Endothelial cell of umbilical vein (primary cell): ENCODE measurements at places on chromosomes 6 and 20. TPM values are rescaled to one million over a fixed set of nuclear protein-coding genes. Genes with fewer than 3 reads are reported as not detected.

GRCh38 chr6:52216932-52217575 is 27.2 kb downstream of the IL17F start:
- no peak for DNase-seq

Gene EDN1
- polyA plus RNA-seq, result 492 and 498 TPM in 2 replicates

GRCh38 chr20:11108102-11108810 is 434.5 kb upstream of the JAG1 start:
- DNase-seq, result peak; percentile 31

DNA sequence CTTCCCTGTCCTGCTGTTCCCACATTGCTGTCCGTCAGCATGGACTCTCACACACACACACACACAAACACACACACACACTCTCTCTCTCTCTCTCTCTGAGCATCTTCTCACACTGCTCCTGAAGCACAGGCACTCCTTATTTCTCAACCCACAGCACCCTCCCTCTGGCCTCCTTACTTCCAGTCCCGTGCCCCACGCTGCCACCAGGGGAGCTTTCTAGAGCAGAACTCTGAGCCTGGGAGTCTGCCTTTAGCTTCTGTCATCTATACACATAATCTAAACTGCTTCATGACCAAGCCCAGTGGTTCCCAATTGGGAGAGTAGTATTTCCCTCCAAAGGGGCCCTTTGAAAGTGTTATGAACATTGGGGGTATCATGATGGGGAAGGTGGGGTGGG is 29.1 kb downstream of the HECA start:
- DNase-seq, result no peak

Gene ERVFRD-1
- not detected in 2 replicates for polyA plus RNA-seq

Gene RALGAPB
- 10.8 and 12.8 TPM in 2 replicates for polyA plus RNA-seq

DNA sequence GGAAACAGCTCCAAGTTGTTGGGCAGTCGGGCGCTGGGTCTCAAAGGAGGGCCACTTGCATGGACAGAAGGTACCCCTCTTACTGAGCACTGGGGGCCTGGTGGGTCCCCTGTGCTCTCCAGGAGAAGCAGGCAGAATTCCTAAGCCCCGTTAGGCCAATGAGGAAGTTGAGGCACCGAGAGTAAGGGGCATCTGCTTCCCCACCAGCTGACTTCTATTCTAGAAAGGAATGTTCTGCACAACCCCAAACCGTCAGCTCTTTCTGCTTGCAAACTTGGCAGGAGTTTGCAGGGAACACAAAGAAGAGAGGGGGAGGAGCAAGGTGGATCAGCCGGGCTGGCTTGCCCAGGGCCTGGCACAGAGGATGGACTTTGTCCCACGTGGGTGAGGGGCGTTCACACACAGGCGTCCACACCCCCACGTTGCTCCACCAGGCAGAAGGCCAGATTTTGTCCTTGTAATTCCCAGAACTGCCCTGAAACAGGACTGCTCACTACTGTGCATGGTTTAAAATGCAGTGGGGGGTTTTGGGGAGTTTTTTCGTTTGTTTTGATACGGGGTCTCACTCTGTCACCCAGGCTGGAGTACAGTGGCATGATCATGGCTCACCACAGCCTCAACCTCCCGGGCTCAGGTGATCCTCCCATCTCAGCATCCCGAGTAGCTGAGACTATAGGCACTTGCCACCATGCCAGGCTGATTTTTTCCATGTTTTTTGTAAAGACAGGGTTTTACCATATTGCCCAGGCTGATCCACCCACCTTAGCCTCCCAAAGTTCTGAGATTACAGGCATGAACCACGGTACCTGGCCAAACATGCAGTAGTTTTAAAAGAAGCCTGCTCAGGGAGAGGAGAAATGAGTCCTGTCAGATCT is 93.3 kb downstream of the SNX5 start:
- peak; percentile 36 for DNase-seq

Gene MTCH1
- 206 and 228 TPM in 2 replicates for polyA plus RNA-seq

- DNase-seq, result peak; percentile 21
Observed at GRCh38 chr20:7650086-7650879, 290.0 kb downstream of the HAO1 start.

GRCh38 chr6:35181308-35181932 is 32.3 kb upstream of the SCUBE3 start:
- no peak for DNase-seq

Gene DEFB127
- polyA plus RNA-seq, result not detected in 2 replicates

GRCh38 chr6:119234941-119235340 is 114.6 kb downstream of the MAN1A1 start:
- DNase-seq, result no peak

DNA sequence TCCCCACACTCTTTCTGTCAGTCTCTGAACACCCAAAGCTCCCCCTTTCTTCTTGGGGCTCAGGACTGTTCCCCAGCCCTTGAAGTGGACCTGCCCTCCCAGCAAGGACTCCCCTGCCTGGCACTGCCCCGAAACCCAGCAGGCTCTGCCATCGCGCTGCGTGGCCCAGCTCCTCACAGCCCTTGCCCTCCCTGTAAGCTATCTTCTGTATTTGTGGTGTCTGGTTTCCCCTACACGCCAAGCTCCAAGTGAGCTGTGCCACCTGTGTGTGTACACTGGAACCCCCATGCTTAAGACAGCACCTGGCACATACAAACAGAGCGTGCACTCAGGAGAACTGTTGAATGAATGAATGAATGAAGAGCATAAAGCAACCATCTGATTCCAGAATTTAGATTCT is 57.7 kb downstream of the TMEM242 start:
- DNase-seq, result no peak

DNA sequence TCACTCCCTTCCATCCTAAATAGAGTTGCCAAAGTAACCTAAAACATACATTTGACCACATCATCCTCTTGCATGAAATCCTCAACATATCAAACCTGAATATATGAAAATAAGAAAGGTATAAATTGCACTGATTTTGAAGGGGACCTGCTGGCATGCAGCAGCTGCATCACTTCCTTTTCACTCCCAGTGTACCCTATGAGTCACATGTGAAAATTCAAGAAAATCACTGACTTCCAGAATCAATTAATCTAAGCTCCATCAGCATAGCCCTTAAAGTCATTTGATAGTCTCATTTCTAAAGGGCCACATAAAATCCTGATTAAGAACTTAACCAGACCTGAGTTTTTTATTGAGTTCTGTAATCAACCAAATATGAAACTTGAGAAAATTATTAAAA is 24.3 kb downstream of the SNX14 start:
- peak; percentile 55 for DNase-seq

Gene MTG2
- 19.9 and 22.2 TPM in 2 replicates for polyA plus RNA-seq

GRCh38 chr6:114068771-114069170 is 97.8 kb upstream of the HDAC2 start:
- DNase-seq, result no peak

- DNase-seq, result no peak
Observed at GRCh38 chr6:116196841-116197240, 57.0 kb downstream of the TSPYL4 start.

- DNase-seq, result no peak
Observed at GRCh38 chr20:50219600-50219999, 29.0 kb downstream of the CEBPB start.

- DNase-seq, result no peak
Observed at GRCh38 chr6:3423439-3424184, 33.2 kb downstream of the SLC22A23 start.

GRCh38 chr6:169864148-169865020 is 113.0 kb downstream of the ERMARD start:
- DNase-seq, result no peak
